ENCODE measurements at places on chromosomes 4 and X. TPM values are rescaled to one million over a fixed set of nuclear protein-coding genes. Genes with fewer than 3 reads are reported as not detected.

Gene TMEM271
- polyA plus RNA-seq = not detected

Gene ODAPH
- not detected for polyA plus RNA-seq

Gene SSX2
- polyA plus RNA-seq = not detected

Gene C4orf54
- not detected for polyA plus RNA-seq

Gene MCUB
- polyA plus RNA-seq = 7.2 TPM

- H3K36me3 ChIP-seq = no peaks in the 10 kb centered on the region
- peaks cover 31% of the 10 kb centered on the region for H3K4me1 ChIP-seq
- DNase-seq = no peak
- no peak overlapping the region for H3K4me3 ChIP-seq
- H3K27me3 ChIP-seq = no peaks in the 10 kb centered on the region
- H3K27ac ChIP-seq = peak overlapping the region; percentile 74
Observed at GRCh38 chr4:168765322-168765721, 244.7 kb downstream of the CBR4 start.

- no peak overlapping the region for H3K4me3 ChIP-seq
- DNase-seq = no peak
- H3K27me3 ChIP-seq = no peaks in the 10 kb centered on the region
- H3K36me3 ChIP-seq = no peaks in the 10 kb centered on the region
Observed at GRCh38 chr4:106624671-106625070, 256.1 kb upstream of the GIMD1 start.

- DNase-seq = no peak
- no peaks in the 10 kb centered on the region for H3K27me3 ChIP-seq
- no peak overlapping the region for H3K4me3 ChIP-seq
- H3K27ac ChIP-seq = no peak overlapping the region
- no peaks in the 10 kb centered on the region for H3K36me3 ChIP-seq
Observed at GRCh38 chr4:147747787-147748454, 16.0 kb downstream of the ARHGAP10 start.

- no peaks in the 10 kb centered on the region for H3K27me3 ChIP-seq
- H3K36me3 ChIP-seq = no peaks in the 10 kb centered on the region
- H3K4me3 ChIP-seq = no peak overlapping the region
- no peak for DNase-seq
- H3K27ac ChIP-seq = no peak overlapping the region
- H3K4me1 ChIP-seq = no peaks in the 10 kb centered on the region
Observed at GRCh38 chr4:109014593-109015412, 251.9 kb upstream of the ETNPPL start.

Data from sigmoid colon (tissue), 7 donors.